ENCODE measurements at places on chromosomes 7 and 10.

- DNase-seq = no peak
Measured at GRCh38 chr10:3874990-3875841, 90.2 kb upstream of the KLF6 start.

- peak; percentile 43 for DNase-seq
Measured at GRCh38 chr7:158587162-158588084, at the start of gene PTPRN2. Gene PTPRN2 (minus strand): TSS chr7:158587823.

DNA sequence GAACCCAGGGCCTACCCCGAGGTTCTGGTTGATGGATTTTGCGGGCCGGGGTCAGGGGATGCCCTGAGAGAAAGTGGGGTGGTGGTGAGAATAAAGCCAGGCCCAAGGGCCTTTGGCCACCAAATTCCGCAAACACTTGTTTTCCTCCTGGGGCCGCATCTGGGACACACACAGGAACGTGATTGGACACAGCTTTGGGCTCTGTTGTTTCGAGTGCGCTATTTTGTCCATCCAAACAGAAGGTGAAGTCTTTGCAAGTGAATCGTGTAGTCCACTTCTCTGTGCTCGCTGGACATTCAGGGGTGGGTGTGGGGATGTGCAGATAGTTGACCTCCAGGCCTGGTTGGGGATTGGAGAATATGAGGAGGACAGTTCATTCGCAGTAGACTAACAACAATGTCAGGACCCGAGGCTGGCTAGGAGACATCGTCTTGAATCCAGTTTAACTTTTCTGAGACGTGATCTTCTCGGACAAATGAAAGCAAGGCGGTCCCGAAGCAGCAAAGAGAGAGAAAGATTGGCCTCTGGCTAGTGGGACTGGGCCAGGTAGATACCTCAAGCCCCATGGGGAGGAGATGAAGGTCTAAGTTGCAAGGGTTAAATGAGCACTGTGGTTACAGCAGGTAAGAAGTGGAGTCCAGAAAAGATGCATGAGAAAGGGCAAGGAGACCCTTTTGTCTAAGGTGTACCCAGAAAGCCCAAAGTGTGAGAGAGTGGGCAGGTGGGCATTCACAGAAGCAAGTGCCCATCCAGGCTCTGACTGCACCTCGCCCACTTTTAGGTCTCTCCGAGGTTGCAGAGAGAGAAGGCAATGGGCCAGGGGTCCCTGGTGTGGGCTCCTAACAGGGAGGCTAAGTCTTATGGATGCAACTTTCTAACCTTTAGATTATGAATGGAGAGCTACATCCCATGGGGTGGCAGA is 764 bp upstream of the FAM131B start:
- DNase-seq = no peak

DNA sequence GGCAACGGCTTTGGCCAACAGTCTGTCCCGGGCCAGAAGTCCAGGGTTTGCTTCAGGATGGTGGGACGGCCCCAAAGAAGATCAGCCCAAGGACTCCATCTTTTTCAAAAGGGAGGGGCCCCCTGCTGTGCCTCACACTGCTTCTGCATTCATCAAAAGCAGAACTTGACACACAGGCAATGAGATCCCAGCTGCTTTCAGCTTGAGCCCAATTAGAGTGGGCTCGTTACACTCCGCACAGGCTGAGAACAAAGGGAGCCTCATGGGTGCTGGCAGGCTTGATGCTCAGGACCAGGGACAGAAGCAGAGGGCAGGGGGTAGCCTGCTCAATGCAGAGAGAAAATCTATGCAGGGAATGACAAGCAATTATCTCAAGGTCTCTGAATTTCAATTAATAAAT is 45.5 kb downstream of the VOPP1 start:
- no peak for DNase-seq

GRCh38 chr10:130161331-130161730 is 25.1 kb downstream of the GLRX3 start:
- DNase-seq = no peak

- no peak for DNase-seq
Measured at GRCh38 chr7:25926009-25926408, 226.0 kb upstream of the NFE2L3 start.

DNA sequence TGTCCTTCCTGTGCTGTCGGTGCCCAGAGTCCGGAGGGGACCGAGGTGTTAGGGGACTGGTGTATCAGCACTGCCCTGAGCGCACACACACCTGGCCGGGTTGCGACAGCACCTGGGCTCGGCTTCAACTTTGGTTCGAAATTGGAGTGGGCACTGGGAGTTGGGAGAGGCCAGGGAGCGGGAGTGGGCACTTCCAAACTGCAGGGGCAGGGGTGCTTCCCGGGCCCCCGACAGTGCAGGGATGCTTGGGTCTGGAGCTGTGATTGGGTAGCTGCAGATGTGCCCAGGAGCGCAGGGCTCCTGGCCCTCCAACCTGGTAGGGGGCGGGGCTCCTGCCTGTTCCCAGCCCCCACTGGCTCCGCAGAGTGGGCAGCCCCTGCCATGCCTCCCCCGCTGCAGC is 7.7 kb downstream of the BBS9 start:
- DNase-seq = no peak

GRCh38 chr10:29392376-29393021 is 103.6 kb downstream of the LYZL1 start:
- DNase-seq = peak; percentile 7

- DNase-seq = no peak
Measured at GRCh38 chr7:69115788-69116187, 482.5 kb upstream of the AUTS2 start.

DNA sequence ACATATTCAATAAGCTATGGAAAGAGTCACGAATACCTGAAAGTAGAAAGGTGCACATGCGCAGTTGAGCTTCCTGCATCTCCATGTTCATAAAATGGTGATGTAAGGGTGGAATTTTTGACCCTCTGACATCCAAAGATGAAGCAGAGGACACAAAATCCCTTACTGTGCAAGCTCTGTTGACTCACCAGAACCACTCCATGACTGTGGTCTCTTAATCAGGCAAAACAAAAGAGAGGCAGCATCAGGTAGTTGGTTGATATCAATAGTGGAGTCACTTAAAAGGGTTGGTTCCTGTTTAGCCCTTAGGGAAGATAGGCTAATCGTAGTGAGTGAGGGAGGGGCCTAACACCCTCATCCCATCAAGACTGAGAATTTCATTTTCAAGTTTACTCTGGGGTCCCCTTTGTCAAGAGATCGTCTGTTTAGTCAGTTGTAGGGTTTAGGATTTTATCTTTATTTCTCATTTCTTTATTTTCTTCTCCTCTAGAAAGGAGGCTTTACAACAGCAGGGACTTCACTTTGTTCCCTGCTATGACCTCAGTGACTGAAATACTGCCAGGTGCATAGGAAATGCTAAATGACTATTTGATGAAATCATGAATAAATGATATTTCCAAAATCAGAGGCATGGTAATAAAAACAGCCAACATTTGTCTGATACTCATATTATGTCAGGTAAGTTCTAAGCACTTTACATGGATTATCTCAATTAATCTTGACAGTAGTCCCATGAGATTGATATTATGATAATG is 98.1 kb downstream of the CD36 start:
- no peak for DNase-seq

Measured in activated T-cell treated with anti-CD3 and anti-CD28 coated beads for 1 hour (primary cell).